ENCODE measurements at places on chromosomes 4 and X. TPM values are rescaled to one million over a fixed set of nuclear protein-coding genes. Genes with fewer than 3 reads are reported as not detected.

TCEAL6 gene
- polyA plus RNA-seq: 40.3 TPM

CNGA1 gene
- 0.28 TPM for polyA plus RNA-seq

PPP4R3C gene
- 1.2 TPM for polyA plus RNA-seq

TIGD2 gene
- polyA plus RNA-seq: 4.0 TPM

DCAF12L1 gene
- polyA plus RNA-seq: 12.8 TPM

PCDH7 gene
- 2.9 TPM for polyA plus RNA-seq

TLR7 gene
- 1.3 TPM for polyA plus RNA-seq

GRIA3 gene
- polyA plus RNA-seq: 1.2 TPM

NLGN4X gene
- 3.6 TPM for polyA plus RNA-seq

HMX1 gene
- polyA plus RNA-seq: 0.65 TPM

CEP135 gene
- 5.2 TPM for polyA plus RNA-seq

RAB41 gene
- 5.1 TPM for polyA plus RNA-seq

TEC gene
- polyA plus RNA-seq: 3.5 TPM

KLB gene
- 6.6 TPM for polyA plus RNA-seq

UGT2B15 gene
- 1.3 TPM for polyA plus RNA-seq

SLC25A53 gene
- 4.5 TPM for polyA plus RNA-seq

FRAS1 gene
- 2.2 TPM for polyA plus RNA-seq

NAA11 gene
- polyA plus RNA-seq: 17.9 TPM

GTPBP6 gene
- polyA plus RNA-seq: 38.0 TPM

IL3RA gene
- 3.4 TPM for polyA plus RNA-seq

PCDH11X gene
- 0.04 TPM for polyA plus RNA-seq

OCIAD1 gene
- 141 TPM for polyA plus RNA-seq

MAGEA12 gene
- polyA plus RNA-seq: 5.6 TPM

CDS1 gene
- 13.5 TPM for polyA plus RNA-seq

CSAG3 gene
- polyA plus RNA-seq: 6.0 TPM

PABPC4L gene
- 0.75 TPM for polyA plus RNA-seq

NCBP2L gene
- polyA plus RNA-seq: 4.5 TPM

MAGED4 gene
- polyA plus RNA-seq: 5.2 TPM

RIPPLY1 gene
- polyA plus RNA-seq: not detected

SRPX2 gene
- polyA plus RNA-seq: 8.3 TPM

TEX28 gene
- 9.0 TPM for polyA plus RNA-seq

ITGB1BP2 gene
- 2.0 TPM for polyA plus RNA-seq

All from testis (tissue), 5 donors.